ENCODE measurements at places on chromosomes 2 and 18.

DNA sequence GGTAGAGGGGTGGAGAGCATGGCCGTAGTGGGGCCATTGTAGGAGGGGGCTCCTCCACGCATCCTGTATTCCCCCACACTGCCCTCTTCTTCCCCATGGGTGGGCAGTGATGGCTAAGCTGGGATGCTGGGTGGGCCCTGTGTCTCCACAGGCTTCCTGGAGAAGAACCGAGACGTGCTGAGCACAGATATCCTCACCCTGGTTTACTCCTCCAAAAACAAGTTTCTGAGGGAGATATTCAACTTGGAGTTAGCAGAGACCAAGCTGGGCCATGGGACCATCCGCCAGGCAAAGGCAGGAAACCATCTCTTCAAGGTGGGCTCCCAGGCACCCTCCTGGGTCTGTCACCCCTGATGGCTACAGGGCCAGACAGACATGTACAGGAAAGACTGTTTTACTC lies 52.8 kb downstream of the MYO7B start:
- no peak for DNase-seq

- DNase-seq = no peak
Measured at GRCh38 chr18:805755-806110, 6.3 kb downstream of the YES1 start.

DNA sequence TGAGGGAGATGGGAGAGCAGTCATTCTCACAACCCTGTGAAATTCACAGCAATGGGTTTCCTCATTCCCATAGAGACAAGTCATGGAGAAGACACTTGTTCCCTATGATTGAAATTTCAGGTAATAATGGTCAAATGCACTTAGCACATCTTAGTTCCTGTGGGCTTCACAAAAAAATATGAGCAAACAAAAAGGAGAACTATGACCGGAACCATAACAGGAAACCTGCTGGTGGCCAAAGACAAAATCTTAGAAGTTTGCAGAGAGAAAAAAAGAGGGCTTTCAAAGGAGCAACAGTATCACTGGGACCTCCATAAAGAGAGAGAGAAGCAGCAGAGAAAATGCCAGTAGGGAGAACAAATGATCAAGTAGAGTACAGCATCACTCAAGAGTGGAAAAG lies 138.9 kb upstream of the APCDD1 start:
- DNase-seq = peak; percentile 7

DNA sequence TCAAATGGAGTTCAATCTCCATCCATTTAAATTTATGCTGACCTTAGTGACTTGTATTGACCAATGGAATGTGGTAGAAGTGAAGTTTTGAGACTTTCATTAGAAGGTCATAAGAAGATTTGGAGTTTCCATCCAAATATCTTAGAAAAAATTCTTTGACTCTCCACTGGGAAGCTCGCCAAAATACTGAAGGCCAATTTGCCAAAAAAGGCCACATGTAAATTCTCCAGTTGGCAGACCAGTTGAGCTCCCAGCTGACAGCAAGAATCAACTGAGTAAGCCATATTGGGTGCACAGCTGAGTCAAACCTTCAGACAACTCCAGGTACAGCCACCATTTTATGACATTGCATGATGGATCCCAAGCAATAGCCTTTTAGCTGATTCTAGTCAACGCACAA lies 228.3 kb upstream of the SETBP1 start:
- no peak for DNase-seq

GRCh38 chr2:53252115-53252514 lies 515.5 kb upstream of the CHAC2 start:
- DNase-seq = no peak

- no peak for DNase-seq
Measured at GRCh38 chr2:241613017-241613780, 23.8 kb downstream of the THAP4 start.

DNA sequence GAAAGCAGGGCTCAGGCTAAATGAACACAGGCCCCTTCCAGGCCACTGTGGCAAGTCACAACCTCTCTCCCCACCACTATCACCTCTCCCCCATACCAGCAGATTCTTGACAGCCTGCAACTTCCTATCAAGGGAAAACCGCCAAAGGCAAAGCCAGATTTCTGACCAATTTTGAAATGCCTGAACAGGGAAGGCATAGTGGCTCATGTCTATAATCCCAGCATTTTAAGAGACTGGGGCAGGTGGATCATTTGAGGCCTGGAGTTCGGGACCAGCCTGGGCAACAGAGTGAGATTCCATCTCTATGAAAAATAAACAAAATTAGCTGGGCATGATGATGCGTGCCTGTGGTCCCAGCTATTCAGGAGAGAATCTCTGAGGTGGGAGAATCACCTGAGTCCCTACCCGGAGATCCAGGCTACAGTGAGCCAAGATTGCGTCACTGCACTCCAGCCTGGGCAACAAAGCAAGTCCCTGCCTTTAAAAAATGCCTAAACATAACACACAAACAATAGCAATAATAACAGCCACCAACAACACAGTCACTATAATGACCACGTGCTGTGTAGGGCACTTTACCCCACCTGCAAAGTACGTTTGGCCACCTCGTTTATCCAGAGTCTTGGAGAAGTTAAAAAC lies 75.5 kb upstream of the GLI2 start:
- DNase-seq = no peak

DNA sequence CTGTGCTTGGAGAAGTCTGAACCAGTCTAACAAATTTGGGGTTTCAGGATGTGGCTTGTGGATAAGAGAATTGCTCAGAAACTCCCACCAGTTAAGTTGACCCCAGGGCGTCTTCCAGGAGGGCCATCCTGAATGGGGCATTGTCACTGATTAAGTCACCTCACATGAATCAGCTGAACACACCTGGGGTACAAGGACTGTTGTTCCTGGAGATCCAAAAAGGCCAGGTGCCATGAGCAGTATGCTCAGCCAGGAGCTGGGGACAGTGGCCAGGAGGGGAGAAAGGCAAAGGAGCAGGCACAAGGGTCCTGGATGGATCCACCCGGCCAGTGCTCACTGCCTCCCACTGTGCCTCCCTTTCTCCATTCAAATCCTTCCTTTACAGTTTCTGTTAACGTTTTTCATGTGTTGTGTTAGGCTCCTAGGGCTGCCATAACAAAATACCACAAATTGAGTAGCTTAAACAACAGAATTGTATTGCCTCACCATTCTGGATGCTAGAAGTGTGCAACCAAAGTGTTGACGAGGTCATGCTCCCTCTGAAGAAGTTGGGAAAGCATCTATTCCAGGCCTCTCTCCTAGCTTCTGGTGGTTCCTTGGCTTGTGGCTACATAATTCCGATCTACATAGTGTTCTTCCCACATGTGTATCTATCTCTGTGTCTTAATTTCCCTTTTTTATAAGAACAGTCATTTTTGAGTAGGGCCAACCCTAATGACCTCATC lies 33.4 kb downstream of the TRABD2A start:
- no peak for DNase-seq

DNA sequence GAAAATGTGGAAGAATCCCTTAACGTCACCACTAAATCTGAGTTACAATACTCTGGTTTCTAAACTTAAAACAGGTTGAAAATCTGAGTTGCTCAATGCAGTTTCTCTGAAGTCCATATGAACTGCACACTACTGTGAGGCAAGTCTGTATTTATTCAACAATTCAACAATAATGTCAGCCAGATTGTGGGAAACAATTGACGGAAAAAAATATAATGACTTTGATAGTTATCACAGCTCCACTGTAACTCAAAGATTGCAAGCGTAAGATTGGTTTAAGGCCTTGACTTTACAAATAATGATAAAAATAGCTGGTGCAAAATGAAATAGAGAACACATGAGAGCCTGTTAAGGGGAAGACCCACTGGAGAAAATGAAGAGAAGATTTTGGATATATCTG lies 219.4 kb upstream of the CCDC150 start:
- DNase-seq = no peak

DNA sequence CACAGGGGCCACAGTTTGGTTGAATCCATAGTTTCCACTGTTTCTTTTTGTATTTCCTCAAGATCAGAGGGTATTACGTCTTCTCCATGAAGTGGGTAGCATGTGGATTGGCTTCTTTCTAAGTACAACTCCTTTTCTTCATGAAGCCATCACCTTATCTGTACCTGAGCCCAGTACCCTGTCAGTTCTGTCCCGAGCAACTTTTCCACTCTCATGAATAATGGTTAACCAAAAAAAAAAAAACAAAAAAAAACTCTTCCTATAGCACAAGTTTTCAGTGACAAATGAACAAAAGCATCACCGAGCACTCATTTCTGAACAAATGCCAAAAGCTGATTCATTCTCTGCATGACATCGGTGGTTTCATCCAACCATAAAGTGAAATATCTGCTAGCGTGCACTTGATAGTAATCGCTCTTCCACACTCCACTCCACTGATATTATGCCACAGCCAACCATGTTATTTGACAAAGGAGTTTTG lies 53.0 kb upstream of the CCDC150 start:
- DNase-seq = peak; percentile 54

GRCh38 chr2:177295484-177295883 lies 31.0 kb upstream of the NFE2L2 start:
- no peak for DNase-seq

DNA sequence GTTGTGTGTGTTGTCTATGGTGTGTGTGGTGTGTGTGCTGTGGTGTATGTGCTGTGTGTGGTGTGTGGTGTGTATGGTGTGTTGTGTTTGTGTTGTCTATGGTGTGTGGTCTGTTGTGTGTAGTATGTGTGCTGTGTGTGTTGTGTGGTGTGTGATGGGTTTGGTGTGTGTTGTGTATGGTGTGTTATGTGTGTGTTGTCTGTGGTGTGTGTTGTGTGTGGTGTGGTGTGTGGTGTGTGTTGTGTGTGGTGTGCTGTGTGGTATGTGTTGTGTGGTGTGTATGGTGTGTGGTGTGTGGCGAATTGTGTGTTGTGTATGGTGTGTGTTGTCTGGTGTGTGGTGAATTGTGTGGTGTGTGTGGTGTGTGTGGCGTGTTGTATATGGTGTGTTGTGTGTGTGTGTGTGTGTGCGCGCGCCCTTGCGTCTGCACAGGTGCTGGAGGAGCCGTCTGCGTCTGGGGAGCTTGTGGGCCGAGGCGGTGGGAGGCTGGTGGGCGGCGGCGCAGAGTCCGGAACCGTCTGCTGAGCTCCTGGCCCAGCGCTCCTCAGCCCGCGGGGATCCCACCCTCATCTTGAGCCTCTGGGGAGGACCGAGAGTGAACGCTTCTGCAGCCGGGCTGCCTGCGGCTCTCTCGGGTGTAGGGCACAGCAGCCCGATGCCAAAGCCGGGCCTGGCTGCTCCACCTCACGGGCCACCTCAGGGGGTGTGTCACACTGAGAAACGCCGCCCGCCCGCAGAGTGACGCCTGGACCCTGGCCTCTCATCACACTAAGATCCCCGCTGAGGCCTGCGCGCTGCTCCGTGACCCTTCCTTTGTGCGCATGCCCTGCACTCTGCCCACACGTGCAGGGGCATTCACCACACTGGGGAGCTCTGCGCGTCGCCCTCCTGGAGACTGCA lies 8.8 kb upstream of the ADI1 start:
- DNase-seq = no peak

GRCh38 chr2:109185821-109186570 lies 57.0 kb downstream of the SH3RF3 start:
- DNase-seq = no peak

GRCh38 chr2:198523710-198524109 lies 719.3 kb downstream of the PLCL1 start:
- DNase-seq = no peak
